ENCODE measurements at places on chromosomes 3 and 15.
A peak's percentile ranks its signal among the peaks of the same experiment; 100 is the strongest.

DNA sequence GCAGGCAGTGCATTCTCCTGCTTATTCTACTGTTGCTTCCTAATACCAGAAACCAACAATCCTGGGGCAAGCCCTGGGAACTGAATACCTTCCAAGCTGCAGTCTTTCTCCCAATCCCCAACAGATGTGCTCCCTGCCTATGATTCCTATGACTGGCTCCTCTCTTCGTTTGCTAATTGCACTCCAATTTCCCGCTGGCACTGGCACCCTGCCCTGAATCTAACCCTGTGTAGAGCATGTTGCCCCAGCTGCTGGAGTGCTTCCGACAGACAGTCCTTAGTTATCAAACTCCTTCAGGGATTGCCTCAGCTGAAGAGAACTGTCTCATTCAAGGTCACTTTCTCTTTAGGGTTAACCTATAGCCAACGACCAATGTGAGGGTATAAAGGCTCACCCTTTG is 214.1 kb downstream of the NECTIN3 start:
- no peak for DNase-seq

DNA sequence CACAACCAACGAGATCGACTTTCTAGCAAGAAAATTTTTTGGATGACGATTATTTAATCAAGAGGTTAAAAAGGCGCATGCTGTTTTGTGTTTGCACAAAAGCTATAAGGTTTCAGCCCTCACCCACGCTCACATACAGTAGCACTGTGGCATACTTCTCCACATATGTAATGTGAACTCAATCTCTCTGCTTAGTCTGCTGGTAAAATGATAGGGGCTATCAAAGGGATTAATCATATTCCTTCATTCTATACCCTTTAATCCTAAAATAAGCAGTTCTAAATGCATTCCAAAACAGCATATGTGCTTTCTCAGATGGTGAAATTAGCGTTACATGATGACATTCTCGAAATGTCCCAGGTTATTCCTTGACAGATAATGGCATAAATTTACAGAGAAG is 196.9 kb upstream of the PRICKLE2 start:
- no peak for DNase-seq

DNA sequence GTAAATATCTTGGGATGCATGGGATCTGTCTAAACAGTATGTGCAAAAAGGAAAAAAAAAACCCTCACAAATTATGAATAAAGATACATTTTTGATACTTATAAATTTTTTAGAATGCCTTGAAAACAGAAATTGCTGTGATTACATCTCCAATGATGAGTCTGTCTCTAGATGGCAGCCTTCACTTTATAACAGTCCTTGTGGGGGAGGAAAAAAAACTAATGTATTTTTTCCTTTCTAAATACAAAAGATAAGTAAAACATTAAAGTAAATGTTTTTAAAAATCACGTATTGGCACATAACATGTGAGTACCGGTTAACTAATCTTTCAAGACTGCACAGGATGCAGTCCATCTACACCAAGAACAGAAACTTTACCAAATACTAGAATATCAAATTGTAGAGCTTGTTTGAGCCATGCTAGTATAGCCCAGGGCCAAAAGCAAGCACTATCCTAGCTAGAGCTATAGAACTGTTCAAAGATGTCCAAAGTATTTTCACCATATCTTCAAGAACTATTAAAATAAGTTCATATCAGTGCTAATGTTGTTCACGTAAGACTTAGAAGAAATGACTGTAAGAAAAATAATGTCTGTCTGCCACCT is 206.4 kb downstream of the STAG1 start:
- DNase-seq: no peak

DNA sequence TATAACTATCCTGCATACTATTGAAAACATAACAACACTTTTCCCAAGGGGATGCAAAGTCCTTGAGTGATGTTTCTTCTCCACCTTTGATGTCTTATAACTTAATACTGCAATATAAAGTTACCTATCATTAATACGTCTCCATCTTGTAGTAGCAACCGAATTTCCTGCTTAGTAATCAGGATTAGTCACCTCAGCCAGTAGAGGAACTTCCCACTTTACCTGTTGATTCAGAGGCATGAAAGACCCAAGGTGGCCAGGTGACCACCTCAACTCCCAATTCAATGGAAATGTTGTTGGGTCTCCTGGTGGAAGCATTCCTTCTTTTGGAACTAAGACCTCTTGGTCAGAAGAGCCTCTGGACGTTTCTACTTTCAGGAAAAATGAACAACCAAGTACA is 3.5 kb upstream of the TMCC1 start:
- no peak for DNase-seq

- DNase-seq: no peak
These were observed 72.0 kb upstream of the IQSEC1 start for GRCh38 chr3:13145131-13145825.

GRCh38 chr3:65145680-65146079 is 457.9 kb upstream of the ADAMTS9 start:
- no peak for DNase-seq

- no peak for DNase-seq
These were observed 147.5 kb downstream of the CTNNB1 start for GRCh38 chr3:41346698-41347270.

GRCh38 chr3:193816656-193817311 is 223.8 kb downstream of the OPA1 start:
- DNase-seq: peak; percentile 70

DNA sequence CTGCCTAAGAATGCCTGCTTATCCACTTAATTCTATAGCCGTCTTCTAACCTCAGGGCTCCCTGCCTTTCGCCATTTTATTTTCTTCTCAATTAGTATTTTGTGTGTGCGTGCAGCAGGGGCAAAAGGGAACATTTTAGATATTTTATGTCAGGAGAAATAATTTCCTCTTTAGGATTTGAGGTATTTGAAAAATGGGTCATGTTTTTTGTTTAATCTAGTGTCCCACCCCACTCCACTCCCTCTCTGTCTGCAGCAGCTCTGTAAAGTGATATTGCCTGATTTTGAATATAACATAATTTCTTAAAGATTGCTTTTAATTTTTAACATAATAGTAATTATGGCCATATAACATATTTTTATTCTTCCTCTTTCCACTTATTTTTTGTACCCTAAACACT is 593.2 kb upstream of the DPPA4 start:
- no peak for DNase-seq

DNA sequence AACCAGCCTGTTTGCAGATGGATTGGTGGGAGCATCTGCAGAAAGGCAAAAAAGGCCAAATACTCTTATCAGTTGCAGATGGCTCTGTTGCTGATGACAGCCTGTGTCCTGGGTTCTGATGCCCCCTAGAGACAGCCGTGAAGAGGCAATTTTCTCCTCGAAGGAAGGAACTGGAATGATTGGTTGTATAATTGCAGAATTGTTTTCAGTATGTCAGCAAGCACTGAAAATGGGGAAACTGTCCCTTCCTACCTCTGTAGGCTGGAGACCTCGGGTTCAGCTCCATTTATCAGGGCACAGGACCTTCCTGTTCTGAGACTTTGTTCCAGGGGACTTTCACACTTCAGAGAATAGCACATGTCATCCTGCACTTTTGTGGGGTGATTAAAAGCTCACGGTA is 103.0 kb downstream of the PGPEP1L start:
- no peak for DNase-seq

DNA sequence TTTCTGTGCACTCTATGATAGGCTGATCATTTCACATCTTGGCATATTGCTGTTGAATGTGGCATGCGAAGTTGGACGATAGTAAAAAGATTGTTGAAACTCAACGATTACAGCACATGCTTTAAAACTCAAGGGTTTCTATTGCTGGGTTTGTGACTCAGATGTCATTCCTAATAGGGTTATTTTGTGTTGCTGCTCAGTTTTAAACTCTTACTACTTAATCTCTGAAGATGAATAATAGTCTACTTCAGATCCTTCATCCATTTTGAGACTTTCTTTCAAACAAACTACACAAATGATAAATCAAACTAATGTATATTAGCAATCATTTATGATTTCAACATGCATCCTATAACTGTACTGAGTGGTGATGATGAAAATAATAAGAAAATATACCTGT is 71.3 kb upstream of the MBNL1 start:
- no peak for DNase-seq

GRCh38 chr15:73782344-73782959 is 29.3 kb upstream of the INSYN1 start:
- DNase-seq: no peak

DNA sequence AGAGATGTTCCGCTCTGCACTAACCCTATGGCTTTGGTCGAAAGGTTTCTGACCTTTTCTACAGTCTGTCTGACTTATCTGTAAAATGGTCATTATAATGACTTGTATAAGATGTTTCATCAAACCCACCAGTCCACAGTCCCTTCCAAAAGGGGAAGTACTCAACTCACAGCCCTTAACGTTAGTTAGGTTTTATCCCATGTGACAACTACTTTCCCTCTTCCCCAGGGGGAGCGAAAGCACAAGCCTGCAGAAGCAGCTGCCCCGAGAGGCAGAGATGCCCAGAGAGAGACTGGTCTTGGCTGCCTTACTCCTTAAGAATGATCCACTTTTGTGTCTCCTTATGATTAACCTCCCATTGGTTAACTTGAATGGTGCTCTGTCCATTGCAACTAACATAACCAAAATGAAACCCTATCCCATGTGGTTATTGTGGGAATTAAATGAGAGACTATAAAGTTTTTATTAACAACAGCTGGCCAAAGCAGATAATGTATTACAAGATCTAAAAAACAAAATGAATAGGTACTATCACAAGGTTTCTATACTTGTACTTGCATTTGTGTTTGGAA is 6.4 kb downstream of the ASTE1 start:
- no peak for DNase-seq

DNA sequence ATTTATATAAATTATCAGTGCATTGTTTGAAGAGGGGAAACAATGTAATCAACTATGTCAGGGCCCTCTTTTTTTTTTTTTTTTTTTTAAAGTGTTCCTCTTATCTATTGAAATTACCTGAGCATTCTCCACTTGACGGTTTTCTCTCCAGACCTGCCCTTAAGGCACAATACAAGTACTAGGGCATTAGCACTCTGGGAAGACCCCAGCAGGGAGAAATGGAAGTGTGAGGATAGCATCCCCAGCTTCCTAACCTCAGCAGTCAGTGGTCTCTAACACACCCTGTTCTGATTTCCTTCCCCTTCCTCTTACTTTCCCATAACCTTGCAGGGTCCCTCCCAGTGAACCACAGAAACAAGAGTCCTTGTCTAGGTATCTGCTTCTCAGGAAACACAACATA is 458.3 kb upstream of the ARL6 start:
- no peak for DNase-seq

- DNase-seq: no peak
These were observed 81.1 kb downstream of the LRRK1 start for GRCh38 chr15:101000271-101000681.

DNA sequence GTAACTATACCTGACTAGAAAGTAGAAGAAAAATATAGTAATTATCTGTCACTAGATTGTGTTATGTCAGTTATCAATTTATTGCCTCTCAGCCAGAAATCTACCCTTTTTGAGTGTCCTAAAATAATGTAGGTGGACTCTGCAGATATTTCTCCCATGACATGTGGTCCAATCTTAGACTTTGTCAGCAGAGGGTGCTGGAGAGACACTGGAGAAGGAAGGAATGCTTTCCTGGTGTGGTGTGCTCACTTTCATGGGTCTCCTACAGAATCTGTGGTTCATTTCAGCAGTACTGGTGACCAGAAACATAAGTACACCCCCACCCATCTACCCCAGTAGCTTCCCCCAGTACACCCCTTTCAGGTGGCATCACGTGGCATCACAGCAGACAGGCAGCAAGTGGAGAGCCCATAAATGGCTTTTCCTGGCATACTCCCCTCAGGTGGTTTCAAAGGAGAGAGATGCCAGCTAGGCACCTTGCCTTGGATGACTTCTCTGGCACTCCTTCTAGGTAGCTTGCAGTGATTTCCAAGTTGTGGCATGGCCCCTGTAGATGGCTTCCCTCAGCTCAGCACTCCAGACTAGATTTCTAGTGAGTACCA is 114.7 kb downstream of the GADL1 start:
- DNase-seq: peak; percentile 48

- DNase-seq: no peak
These were observed 34.7 kb upstream of the SACM1L start for GRCh38 chr3:45654397-45654944.

DNA sequence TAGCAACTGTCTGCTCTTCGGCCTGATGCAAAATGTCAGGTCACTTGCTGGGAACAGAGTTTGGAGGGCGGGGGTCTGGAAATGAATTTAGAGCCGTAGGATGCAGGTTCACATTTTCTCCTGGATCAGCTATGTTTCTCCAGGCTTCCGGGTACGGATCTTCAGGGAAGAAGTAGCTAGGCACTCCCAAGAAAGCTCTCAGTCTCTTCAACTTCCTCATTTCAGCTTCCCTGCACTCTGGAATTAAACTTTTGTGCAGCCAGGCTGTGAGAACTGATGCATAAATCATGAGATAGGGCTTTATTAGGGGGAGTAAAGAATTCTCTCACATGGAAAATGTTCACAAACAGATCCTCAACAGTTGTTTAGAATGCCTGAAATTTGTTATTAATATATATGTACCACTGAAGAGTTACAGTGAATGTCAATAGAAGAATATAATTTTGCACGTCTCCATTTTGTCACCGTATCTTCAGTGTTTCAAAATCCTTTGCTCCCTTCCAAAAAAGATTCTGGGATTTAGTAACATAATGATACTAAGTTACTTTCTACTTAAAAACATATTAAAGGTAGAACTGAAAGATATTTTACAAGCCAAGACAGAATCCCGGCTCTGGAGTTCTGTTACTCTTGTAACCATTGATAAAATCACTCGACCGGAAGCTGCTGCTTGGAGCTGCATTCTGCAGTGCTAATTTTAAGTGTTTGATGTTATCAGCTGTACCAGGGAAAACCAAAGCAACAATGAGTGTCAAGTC is 178.5 kb upstream of the P2RY1 start:
- no peak for DNase-seq

DNA sequence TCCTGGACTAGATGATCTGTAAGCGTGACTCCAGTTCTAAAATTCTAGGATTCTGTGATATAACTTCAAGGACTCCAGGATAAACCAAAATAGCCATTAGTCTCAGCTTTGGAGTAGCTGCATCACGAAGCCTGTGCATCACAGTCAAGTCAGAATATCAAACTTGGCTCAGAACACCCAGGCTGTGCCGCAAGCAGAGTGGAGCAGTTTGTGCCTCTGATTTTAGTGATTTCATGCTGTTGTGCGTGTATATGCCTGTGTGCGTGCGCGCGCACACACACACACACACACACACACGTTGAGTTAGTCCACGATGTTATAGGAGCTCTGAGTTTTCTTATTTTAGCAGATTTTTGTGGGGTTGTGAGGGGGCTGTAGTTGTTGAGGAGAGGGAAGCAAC is 356.6 kb upstream of the KCNH8 start:
- no peak for DNase-seq

GRCh38 chr3:141998669-141999290 is 122.3 kb downstream of the ATP1B3 start:
- DNase-seq: no peak

DNA sequence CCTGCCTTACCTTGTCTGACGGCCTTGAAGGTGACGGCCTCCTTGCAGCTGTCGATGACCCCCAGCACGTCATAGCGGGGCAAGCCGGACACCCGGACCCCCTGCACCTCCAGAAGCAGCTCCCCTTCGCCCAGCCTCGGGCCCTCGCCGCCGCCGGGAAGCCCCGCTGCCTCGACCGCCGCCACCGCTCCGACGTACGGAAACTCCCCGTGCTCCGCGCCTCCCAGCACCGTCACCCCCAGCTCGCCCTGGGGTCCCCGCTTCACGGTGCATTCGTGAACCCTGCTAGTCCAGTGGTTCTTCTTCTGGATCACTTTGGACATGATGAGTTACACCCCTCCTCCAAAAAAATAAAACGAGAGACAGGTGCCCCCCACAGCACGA is 740 bp downstream of the MAGI1 start:
- DNase-seq: no peak

Data from H1 (cell line).